Pons (tissue), 1 donor: ENCODE measurements at places on chromosomes 7 and 10.

GRCh38 chr7:144036302-144036885 is 12.4 kb upstream of the OR2A5 start:
- no peak for DNase-seq

GRCh38 chr7:42253316-42253715 is 16.3 kb upstream of the GLI3 start:
- DNase-seq, result no peak

DNA sequence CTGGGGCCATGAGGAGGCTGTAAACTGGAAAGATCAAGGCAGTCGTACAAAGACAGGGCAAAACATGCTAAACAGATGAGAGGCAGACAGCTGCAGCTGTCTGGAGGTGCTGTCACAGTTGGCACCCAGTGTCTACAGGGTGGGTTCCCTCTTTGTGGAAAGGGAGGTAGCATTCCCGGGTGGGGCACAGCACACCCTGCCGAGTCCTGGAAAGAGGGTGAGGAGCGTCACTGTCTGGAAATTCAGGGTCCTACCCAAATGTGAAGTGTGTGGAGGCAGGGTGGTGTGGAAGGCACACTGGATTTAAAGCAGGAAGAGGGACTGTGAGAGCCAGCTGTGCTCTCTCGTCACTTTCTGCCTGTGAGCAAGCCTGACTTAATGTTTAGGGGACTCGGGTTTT is 356.2 kb downstream of the SDK1 start:
- no peak for DNase-seq

DNA sequence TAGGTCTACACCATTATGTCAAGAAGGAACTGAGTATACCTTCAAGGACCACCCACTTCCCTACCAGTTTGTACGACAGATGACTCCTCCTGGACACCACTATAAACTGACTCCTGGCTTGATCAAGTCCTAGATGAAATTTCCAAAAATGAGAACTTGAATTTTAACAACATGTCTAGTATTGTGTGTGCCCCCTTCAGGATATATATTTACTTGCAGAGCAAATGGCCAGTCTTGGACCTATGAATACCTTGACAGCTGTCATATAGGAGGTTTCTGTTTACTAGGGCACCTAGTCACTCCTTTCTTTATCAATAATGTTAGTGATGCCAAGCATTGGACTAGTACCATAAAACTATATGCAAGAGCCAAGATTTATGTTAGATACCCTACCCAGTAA is 94.1 kb upstream of the TMEM26 start:
- DNase-seq, result no peak

- no peak for DNase-seq
Observed at GRCh38 chr10:98577168-98577567, 130.4 kb upstream of the HPS1 start.

DNA sequence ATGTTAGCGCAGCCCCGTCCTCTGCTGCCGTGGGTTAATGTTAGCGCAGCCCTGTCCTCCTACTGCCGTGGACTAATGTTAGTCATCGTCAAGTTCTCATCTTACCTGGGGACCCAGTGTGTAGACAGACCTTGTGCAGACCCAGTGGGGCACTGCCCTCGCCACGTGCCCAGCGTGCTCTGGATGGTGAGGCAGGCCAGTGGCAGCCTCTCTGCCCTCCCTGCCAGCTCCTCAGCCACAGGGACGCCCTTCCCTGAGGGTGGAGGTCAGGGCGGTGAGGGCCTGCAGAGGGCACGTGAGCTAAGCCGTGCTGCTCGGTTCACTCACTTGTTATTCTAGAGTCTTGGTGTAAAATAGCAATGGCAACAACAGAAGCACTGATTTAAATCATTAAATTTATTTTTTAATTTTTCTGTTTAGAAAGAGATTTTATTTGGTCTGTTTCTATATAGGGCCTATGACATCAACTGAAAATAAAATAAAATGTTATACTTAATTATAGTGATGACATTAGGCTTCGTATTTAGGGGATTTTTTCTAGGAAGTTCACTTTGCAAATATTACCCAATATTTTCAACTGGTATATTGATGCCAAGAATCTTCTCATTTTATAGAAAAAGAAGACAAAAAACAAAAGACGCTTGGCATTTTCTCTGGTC is 48.4 kb downstream of the NKX6-2 start:
- DNase-seq, result peak; percentile 41

- peak; percentile 70 for DNase-seq
Observed at GRCh38 chr7:85890244-85890811, 703.5 kb upstream of the SEMA3D start.

GRCh38 chr7:91767820-91768219 is 112.7 kb downstream of the MTERF1 start:
- DNase-seq, result no peak

GRCh38 chr7:90224195-90224594 is 12.7 kb downstream of the STEAP2 start:
- DNase-seq, result no peak

DNA sequence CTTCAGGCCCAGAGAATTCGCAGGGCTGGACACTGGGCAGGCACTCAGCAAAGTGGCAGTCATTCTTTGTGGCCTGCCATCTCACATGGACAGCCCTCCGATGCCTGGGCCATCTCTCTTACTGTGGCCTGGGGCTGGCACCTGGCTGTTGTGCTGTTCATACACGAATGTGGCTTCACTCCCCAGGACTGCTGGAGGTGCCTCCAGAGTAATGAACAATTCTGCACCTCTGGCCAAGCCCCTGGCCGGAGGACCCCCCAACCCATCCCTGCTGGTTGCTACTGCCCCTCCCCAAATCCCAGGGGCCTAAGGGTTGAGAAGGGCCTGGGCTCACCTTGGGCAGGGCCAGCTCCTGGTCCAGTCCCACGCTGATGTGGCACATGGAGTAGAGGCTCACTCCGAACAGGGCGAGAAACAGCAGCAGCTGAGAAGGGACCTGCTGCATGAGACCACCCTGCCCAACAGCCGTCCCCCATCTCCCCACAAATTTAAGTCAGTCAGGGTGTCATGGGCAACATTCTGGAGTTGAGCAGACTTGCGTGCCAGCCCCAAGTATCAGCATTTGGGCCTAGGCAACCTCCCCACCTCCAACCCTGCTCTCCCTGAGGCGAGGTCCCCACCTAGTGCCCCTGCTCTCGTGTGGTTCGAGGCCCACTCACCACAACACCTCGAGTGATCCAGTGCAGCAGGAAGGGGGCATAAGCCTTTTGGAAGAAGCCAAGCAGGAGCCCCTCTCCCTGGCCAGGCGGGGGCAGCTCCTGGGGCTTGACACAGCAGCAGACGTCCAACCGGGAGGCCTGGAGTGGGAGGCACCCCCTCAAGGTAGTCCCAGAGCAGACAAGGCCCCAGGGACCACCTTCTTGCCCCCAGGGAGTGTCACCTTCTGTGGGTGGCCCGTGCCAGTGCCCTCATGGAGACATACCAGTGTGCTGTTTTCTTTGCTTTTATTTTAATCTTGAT is 9.4 kb downstream of the NPC1L1 start:
- DNase-seq, result no peak

DNA sequence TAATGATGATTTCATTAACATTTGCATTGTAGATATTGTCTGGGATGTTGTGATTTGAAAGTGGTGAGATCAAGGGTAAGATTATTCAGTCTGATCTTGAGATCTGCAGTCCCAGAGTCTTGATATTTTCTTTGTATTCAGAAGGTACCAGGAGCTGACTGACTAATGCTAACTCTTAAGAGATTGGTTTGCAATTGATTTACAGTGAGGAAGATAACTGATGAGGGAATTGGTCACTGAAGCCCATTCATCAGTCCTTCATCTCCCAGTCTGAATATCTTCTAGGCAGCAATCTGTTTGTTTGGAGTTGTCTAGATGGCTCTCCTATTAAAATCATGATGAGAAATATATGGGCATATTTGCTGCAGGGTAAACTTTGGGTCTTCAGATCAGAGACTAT is 473.7 kb downstream of the ARL4A start:
- no peak for DNase-seq

GRCh38 chr10:119613741-119614140 is 17.0 kb upstream of the TIAL1 start:
- no peak for DNase-seq

GRCh38 chr7:143435266-143435665 is 8.0 kb upstream of the TAS2R60 start:
- DNase-seq, result no peak

DNA sequence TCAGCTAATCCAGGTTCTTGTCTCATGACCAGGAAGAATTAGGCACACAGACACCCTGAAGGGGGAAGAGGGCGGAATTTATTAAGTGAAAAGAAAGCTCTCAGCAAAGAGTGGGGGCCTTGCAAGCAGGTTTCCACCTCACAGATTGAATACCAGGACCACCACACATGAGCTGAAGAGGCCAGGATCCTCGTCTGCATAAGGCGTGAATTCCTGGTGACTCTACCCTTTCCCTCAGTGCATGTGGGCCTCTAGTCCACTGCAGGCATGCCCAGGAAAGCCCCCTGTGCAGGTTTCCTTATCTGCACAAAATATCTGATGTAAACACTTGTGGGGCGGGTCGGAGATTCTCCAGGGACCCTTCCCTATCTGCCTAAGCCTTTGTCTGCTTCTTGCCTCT is 782.1 kb upstream of the LRRN3 start:
- no peak for DNase-seq

GRCh38 chr10:111916011-111916410 is 267.6 kb downstream of the GPAM start:
- DNase-seq, result no peak

- no peak for DNase-seq
Observed at GRCh38 chr7:139673230-139673629, 104.6 kb downstream of the HIPK2 start.

GRCh38 chr10:13414855-13415254 is 66.8 kb upstream of the SEPHS1 start:
- DNase-seq, result no peak

DNA sequence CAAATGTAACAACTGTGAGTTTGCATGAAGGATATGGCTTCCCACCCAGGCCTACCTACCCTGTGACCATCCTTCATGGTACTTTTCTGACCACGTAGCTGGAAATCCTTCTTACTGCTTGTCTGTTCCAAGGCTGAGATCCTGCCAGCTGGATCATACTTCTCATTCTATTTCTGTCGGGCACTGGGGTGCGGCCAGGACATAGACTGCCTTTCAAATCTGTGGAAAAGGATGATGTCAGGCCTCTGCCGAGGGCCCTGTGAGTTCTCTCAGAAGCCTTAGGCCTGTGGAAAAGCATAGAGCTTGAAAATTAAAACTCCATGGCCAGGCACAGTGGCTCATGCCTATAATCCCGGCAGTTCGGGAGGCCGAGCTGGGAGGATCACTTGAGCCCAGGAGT is 10.0 kb downstream of the VWC2 start:
- DNase-seq, result peak; percentile 54

- no peak for DNase-seq
Observed at GRCh38 chr7:10104292-10104691, 869.4 kb upstream of the PHF14 start.

DNA sequence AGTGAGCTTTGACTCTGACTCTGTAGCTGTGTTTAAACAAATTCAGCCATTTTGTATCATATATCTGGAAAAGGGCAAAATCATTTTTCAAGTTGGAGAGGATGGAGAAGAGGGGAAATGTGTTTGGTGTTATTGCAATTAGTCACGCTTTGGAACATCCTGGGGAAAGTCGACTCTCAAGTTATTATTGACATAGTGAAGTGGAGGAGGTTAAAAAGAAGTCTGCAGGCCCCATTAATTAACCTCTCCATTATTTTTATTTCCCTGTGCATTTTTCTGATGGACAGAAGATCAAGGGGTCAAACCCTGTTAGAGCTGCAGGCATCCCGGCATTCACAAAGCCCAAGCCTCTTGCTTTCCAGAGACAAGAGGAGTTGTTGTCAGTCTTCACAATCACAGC is 132.6 kb downstream of the TEX36 start:
- DNase-seq, result no peak

GRCh38 chr10:42880255-42880620 is 97.6 kb downstream of the BMS1 start:
- no peak for DNase-seq

DNA sequence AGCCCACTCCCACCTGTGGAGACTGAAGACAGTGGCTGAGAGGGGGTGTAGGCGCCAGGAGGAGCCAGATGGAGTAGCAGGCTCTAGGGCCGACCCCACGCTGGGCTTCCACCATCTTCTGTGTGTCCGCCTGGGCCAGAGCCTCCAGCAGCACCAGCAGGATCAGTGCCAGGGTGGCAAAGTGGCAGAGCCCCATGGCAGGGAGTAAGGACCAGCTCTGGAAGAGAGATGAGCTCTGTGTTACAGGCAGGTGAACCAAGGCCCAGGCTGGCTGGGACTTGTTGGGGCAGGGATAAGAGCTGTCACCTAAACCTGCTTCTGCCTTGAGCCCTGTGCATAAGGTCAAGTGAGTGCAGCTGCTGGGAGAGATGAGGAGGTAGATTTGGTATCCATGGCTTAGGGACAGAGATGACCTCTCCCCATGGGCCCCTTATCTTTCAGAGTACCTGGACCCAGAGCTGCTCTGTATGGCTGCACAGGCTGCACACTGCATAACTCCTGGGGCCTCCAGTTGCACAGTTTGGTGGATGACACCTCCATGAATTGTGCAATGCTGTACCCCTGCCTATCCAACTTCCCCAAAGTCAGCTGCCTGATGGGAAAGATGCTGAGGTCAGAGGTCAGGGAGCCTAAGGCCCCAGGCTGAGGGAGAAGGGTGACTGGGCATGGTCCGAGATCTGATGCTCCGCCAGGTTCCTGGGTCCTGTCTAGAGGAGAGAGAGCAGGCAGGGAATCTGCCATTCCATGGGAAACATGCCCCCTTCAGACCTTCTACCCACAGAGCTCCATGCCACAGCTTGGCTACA is 7.4 kb upstream of the SAMD8 start:
- no peak for DNase-seq

DNA sequence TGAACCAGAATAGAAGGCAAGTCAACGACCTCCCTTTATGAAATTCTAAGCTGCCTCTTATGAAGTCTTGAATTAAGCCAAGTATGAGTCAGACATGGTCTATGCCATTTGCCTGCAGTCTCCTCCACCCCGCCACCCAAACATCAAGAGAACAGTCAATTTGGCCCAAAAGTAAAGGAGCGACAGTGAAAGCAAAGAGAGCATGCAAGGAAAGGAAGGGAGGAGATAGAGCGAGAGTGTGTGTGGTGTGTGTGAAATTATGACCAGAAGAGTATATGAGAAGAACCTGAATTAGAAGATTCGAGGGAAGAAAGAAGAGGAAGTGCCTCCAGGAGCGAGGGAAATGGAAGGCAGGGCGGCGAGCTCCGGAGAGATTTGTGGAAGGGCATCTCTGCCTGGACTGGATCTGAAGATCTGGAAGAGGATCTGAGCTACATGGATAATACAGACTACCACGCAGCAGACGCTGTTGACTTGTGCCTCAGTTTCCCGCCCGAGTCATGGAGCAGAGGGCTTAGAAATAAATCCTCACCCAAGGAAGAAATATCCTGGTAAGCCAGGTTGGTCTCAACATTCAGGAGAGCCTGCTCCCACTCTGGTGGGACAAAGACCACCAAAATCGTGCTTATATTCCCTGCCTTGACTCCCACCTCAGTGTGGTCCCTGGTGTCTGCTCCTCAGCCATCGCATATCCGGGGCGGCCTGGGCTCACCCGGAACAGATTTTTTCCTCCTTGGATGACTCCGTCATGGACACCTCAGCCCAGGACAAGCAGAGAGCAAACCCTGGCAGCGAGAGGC is 459 bp downstream of the ZDHHC6 start:
- DNase-seq, result peak; percentile 15
